ENCODE measurements at places on chromosomes 5 and 9.

- H3K27me3 ChIP-seq, result no peaks in the 10 kb centered on the region
- H3K4me3 ChIP-seq, result no peak overlapping the region
- no peaks in the 10 kb centered on the region for H3K4me1 ChIP-seq
- no peak overlapping the region for H3K27ac ChIP-seq
- no peaks in the 10 kb centered on the region for H3K36me3 ChIP-seq
Measured at GRCh38 chr5:167296661-167297060, 994.8 kb upstream of the WWC1 start.

DNA sequence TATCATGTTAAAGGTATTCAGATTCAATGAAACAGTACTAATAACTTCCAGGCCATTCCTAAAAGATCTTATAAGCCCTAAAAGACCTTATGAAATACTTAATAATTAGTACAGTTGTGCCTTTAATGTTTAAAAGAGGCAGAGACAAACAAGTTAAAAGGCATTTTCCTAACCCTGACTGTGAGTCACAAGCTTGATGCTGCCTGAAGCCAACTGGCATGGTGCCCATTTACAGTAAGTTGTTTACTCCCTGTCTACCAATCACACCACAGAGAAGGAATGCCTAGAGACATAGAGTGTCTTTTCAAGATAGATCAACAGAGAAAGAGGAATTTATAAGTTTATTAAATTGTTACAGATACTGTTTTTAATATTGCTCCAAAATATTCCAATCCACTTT, 47.8 kb downstream of the NR3C1 start:
- DNase-seq, result peak; percentile 57
- H3K4me1 ChIP-seq, result peaks cover 67% of the 10 kb centered on the region
- H3K27me3 ChIP-seq, result no peaks in the 10 kb centered on the region
- H3K36me3 ChIP-seq, result no peaks in the 10 kb centered on the region
- H3K27ac ChIP-seq, result peak overlapping the region; percentile 53

GRCh38 chr9:136525841-136526499, 19.9 kb downstream of the NOTCH1 start:
- H3K36me3 ChIP-seq, result no peaks in the 10 kb centered on the region
- H3K4me1 ChIP-seq, result peaks cover 20% of the 10 kb centered on the region
- H3K27ac ChIP-seq, result no peak overlapping the region
- no peak for DNase-seq
- H3K27me3 ChIP-seq, result no peaks in the 10 kb centered on the region

- no peak overlapping the region for H3K4me3 ChIP-seq
- H3K4me1 ChIP-seq, result peaks cover 22% of the 10 kb centered on the region
- H3K27me3 ChIP-seq, result no peaks in the 10 kb centered on the region
- H3K36me3 ChIP-seq, result no peaks in the 10 kb centered on the region
- no peak overlapping the region for H3K27ac ChIP-seq
- no peak for DNase-seq
Measured at GRCh38 chr5:35488791-35489190, 128.9 kb upstream of the SPEF2 start.

DNA sequence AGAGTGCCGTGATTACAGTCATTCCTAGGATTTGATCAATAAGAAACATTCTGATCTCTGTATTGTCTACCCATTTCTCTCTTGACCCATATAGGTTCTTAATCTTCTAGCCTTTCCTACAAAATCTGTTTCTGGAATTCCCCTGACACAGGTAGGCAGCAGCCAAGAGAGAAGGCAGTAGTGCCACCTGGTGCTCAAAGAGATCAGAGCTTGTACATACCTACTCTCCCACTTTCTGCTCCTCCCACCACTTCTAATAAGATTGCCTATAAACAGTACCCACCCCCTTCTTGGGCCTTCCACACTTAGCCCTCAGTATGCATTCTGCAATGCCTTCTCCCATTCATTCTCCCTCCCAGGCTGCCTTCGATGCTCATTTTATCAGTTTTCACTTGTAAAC, 117.4 kb upstream of the RORB start:
- no peaks in the 10 kb centered on the region for H3K27me3 ChIP-seq
- DNase-seq, result peak; percentile 50
- H3K36me3 ChIP-seq, result no peaks in the 10 kb centered on the region
- no peak overlapping the region for H3K27ac ChIP-seq
- no peaks in the 10 kb centered on the region for H3K4me1 ChIP-seq

DNA sequence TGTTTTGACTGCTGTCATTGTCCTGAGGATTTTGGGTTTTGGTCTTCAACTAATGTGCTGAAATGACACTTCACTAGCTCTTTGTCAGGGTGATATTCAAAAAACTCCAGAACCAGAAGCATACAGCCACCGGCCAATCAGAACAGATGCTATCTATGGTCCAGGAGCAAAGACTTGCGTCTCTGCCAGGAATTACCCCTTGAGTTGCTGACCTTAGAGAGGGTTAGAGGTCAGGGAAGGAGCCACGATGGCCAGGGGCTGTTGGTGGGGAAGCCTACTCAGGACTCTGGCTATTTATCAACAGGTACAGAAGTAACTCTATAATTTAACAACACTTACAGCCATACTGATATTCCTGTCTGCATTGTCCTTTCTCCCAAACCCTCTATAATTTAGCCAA, 356.8 kb downstream of the EFNA5 start:
- no peaks in the 10 kb centered on the region for H3K4me1 ChIP-seq
- DNase-seq, result no peak
- no peaks in the 10 kb centered on the region for H3K27me3 ChIP-seq
- no peaks in the 10 kb centered on the region for H3K36me3 ChIP-seq
- H3K27ac ChIP-seq, result no peak overlapping the region
- H3K4me3 ChIP-seq, result no peak overlapping the region

GRCh38 chr5:103117471-103117991, 2.4 kb downstream of the GIN1 start:
- H3K36me3 ChIP-seq, result no peaks in the 10 kb centered on the region
- no peak for DNase-seq
- H3K4me3 ChIP-seq, result no peak overlapping the region

DNA sequence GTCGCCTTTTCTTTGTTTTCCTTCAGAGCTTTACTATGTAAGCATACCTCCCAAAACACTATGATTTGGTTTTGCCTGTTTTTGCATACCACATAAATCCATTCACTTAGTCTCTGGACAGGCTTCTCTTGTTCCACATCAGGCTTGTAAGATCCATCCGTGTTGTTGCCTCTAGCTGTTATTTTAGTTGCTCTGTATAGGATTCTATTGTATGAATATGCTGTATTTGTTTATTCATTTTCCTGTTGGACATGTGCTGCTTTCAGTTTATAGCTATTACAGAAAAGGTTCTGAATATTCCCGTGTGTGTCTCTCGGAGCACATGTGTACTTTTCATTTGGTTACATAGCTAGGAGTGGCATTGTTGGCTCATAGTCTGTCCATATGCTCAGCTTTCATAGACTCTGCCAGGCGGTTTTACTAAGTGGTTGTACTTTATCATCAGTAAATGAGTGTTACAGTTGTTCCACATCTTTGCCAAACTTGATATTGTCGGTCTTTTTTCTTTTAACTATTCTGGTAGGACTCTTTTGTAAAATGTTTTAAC, 41.8 kb downstream of the NUP214 start:
- no peaks in the 10 kb centered on the region for H3K4me1 ChIP-seq
- H3K36me3 ChIP-seq, result peaks cover 17% of the 10 kb centered on the region
- H3K4me3 ChIP-seq, result no peak overlapping the region
- DNase-seq, result no peak
- H3K27me3 ChIP-seq, result no peaks in the 10 kb centered on the region

DNA sequence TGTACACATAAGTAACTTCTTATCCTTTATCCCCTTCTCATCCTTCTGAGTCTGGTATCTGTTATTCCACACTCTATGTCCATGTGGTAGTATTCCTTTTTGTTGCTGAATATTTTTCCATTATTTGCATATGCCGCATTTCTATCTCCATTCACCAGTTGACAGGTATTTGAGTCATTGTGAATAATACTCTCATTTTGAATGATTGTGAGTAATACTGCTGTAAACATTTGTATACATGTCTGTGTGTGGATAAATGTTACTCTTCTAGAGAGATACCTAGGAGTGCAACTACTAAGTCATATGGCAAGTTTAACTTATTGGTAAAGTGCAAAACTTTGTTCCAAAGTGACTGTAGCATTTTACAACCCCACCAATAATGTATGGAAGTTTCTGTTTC, 15.6 kb downstream of the RIC1 start:
- no peak overlapping the region for H3K27ac ChIP-seq
- H3K36me3 ChIP-seq, result no peaks in the 10 kb centered on the region
- no peak for DNase-seq
- no peaks in the 10 kb centered on the region for H3K4me1 ChIP-seq
